ENCODE measurements at places on chromosomes 6 and 20. TPM values are rescaled to one million over a fixed set of nuclear protein-coding genes. Genes with fewer than 3 reads are reported as not detected.

DNA sequence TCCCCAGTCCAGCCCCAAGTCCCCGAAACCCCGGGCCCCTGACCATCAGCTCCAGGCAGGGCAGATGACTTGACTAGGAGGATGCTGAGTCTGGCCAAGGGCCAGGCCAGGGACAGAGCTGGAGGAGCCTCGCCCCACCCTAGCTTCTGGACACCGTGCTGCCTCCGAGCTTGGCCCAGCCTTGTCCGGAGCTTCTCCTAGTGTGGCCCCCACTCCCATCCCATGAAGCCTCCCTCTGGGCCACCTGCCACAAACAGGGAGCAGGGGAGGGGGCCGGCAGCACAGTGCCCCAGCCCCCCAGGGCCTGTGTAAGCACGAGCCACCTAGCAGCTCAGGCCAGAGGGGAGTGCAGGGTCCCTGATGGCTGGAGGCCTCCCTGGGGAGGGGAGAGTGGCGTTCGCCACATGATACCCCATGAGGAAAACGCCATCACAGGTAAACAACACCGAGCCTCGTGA, 5.3 kb downstream of the EEF1A2 start:
- H3K27me3 ChIP-seq: peaks cover 17% of the 10 kb centered on the region
- no peak overlapping the region for H3K27ac ChIP-seq
- no peak for DNase-seq
- H3K4me1 ChIP-seq: peaks cover 19% of the 10 kb centered on the region
- peaks cover 59% of the 10 kb centered on the region for H3K36me3 ChIP-seq

DNA sequence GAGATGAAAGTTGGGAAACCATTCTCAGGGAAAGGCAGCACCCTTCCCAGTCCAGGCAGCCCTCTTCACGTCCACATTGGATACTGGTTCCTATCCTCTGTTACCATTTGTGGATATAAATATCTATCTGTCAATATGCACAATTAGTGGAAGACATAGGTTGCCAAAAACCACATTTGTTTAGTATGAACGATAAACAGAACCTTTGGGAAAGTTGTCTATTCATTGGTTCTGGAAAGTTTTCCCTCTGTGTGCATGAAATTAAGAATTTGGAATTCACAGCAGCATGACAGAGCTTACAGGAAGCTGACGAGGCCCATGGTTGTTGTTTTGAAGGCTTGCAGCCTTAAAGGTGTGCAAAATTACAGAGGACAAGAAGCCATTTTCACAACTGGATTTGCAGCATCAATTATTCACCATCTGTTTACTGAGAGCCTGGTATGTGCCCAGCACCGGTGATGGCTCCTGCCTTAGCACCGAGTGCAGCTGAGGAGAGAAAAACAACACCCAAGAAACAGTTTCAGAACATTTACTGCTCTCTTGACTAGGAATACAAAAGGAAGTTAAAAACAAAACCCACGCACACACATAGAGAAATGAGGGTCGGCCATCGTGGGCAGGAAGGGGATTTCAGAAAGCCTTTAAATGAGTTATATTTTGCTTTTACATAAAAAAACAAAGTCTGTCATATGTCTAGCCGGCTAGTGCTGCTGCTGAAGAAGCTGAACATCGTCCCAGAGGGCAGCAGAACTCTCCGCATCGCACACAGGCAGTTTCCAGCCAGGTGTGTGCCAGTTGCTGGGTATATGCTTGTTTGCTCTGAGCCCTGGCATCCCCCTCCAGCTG, 319.6 kb downstream of the FARS2 start:
- H3K4me1 ChIP-seq: no peaks in the 10 kb centered on the region
- no peak for DNase-seq
- H3K4me3 ChIP-seq: no peak overlapping the region

DNA sequence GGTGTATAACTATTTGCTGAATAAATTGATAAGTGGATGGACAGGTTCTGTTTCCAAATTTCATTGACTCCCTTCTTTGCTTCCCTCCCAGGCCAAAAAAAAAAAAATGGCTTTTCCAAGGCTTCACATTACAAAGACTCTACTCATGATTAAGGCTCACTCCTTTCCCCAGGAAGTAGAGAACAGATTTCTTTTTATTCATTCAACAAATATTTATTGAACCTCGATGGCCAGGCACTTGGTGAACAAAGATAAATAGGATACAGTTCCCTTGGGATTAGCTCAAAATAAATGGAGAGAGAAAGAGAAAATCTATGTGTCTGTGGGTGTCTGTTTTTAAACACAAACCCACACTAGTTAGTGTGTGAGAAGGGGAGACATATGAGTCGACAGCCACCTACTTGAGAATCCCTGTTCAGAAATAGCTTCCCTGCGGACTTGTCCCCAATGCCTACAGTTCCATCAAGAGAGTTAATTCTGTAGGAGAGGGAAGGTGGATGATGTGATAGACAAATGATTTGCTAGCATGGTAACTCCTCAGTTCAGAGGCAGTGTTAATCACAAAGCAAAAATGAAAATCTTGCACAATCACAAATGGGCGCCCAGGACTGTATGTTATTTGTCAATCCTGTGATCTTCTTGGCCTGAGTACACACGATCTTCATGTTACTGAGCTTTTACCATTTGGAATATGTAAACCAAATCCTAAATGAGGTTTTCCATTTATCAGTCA, 20.3 kb downstream of the TRAF3IP2 start:
- no peak overlapping the region for H3K4me3 ChIP-seq
- no peaks in the 10 kb centered on the region for H3K27me3 ChIP-seq
- H3K27ac ChIP-seq: peak overlapping the region; percentile 30
- DNase-seq: no peak

- no peak overlapping the region for H3K4me3 ChIP-seq
- H3K36me3 ChIP-seq: no peaks in the 10 kb centered on the region
- H3K27ac ChIP-seq: no peak overlapping the region
- no peaks in the 10 kb centered on the region for H3K27me3 ChIP-seq
- DNase-seq: no peak
- peaks cover 13% of the 10 kb centered on the region for H3K4me1 ChIP-seq
Measured at GRCh38 chr6:1765160-1765903, 155.6 kb downstream of the FOXC1 start.

GRCh38 chr6:49790341-49790740, 3.3 kb upstream of the PGK2 start:
- no peaks in the 10 kb centered on the region for H3K27me3 ChIP-seq
- H3K4me3 ChIP-seq: no peak overlapping the region
- DNase-seq: no peak

GRCh38 chr20:48708630-48709029, 119.2 kb downstream of the PREX1 start:
- peaks cover 31% of the 10 kb centered on the region for H3K4me1 ChIP-seq
- no peak for DNase-seq
- no peak overlapping the region for H3K4me3 ChIP-seq
- H3K36me3 ChIP-seq: peaks cover 43% of the 10 kb centered on the region
- H3K27me3 ChIP-seq: no peaks in the 10 kb centered on the region
- H3K27ac ChIP-seq: no peak overlapping the region

GRCh38 chr20:47743671-47744070, 41.6 kb downstream of the SULF2 start:
- H3K27me3 ChIP-seq: no peaks in the 10 kb centered on the region
- H3K27ac ChIP-seq: no peak overlapping the region
- DNase-seq: no peak

GRCh38 chr6:169894377-169894960, 143.0 kb downstream of the ERMARD start:
- H3K4me3 ChIP-seq: no peak overlapping the region
- no peak overlapping the region for H3K27ac ChIP-seq
- no peak for DNase-seq
- no peaks in the 10 kb centered on the region for H3K4me1 ChIP-seq
- no peaks in the 10 kb centered on the region for H3K36me3 ChIP-seq
- peaks cover 2% of the 10 kb centered on the region for H3K27me3 ChIP-seq

GRCh38 chr6:163701762-163702161, 287.2 kb downstream of the QKI start:
- peak overlapping the region; percentile 30 for H3K27ac ChIP-seq
- H3K4me1 ChIP-seq: no peaks in the 10 kb centered on the region
- DNase-seq: no peak
- H3K27me3 ChIP-seq: no peaks in the 10 kb centered on the region
- H3K4me3 ChIP-seq: no peak overlapping the region

- no peaks in the 10 kb centered on the region for H3K36me3 ChIP-seq
- no peak overlapping the region for H3K4me3 ChIP-seq
- no peak for DNase-seq
- H3K27ac ChIP-seq: no peak overlapping the region
- H3K27me3 ChIP-seq: no peaks in the 10 kb centered on the region
Measured at GRCh38 chr6:142940487-142940886, 4.5 kb downstream of the HIVEP2 start.

DNA sequence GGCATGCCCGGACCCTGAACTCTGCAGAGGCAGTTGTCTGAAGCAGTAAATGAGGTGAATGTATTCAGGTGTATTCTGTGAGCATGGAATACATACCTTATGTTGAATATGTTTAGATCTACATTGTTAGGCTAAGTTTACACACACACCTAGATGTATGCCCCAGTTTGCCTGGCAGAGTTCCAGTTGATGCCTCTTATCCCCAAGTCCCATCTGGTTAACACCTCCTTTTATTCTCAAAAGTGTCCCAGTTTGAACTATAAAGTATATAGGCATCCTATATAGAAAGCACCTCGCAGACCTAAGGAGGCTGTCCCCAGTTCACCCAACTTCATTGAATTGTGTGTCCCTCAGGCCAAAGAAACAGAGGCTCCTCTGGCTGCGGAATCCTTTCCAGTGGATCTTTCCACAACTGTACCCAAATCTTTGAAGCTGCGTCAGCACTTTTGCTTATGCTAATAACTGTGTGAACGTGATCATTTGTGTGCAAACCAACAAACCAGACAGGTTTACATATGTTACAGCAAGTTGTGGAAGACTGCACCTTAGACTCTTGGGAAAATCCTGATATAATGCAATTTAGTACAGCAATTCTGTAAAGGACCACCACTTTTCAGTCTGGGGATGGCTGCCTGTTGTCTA, 4.8 kb upstream of the DHX35 start:
- DNase-seq: no peak
- no peaks in the 10 kb centered on the region for H3K36me3 ChIP-seq
- H3K27ac ChIP-seq: no peak overlapping the region
- H3K4me3 ChIP-seq: no peak overlapping the region

DNA sequence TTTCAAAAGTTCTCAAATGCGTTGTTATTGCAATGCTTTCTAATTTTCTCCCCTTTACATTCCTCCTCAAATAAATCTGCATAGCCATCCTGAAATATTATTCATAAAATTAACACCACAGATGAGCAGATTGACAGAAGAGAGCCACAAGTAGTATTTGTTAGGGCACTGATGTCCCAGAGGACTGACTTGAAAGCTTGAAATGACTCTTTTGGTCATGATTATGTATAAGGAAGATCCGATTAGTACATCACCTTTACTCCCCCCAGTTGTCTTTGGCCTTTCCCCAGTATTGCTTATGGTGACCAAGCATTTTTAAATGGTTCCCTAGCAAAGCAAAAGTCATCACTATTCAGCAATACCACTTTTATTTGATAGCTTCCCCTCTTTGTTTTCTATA, 187.6 kb downstream of the ADAT2 start:
- no peaks in the 10 kb centered on the region for H3K4me1 ChIP-seq
- no peaks in the 10 kb centered on the region for H3K36me3 ChIP-seq
- no peak for DNase-seq
- no peak overlapping the region for H3K27ac ChIP-seq
- no peaks in the 10 kb centered on the region for H3K27me3 ChIP-seq

GRCh38 chr6:5763407-5763806, 243.3 kb downstream of the NRN1 start:
- H3K4me3 ChIP-seq: no peak overlapping the region
- H3K36me3 ChIP-seq: no peaks in the 10 kb centered on the region
- no peaks in the 10 kb centered on the region for H3K27me3 ChIP-seq
- peaks cover 38% of the 10 kb centered on the region for H3K4me1 ChIP-seq
- DNase-seq: no peak

GRCh38 chr6:42745083-42745639, 742 bp downstream of the TBCC start:
- peak overlapping the region; percentile 94 for H3K27ac ChIP-seq
- no peaks in the 10 kb centered on the region for H3K36me3 ChIP-seq
- H3K4me1 ChIP-seq: no peaks in the 10 kb centered on the region
- H3K4me3 ChIP-seq: peak overlapping the region; percentile 75
- DNase-seq: peak; percentile 29

DNA sequence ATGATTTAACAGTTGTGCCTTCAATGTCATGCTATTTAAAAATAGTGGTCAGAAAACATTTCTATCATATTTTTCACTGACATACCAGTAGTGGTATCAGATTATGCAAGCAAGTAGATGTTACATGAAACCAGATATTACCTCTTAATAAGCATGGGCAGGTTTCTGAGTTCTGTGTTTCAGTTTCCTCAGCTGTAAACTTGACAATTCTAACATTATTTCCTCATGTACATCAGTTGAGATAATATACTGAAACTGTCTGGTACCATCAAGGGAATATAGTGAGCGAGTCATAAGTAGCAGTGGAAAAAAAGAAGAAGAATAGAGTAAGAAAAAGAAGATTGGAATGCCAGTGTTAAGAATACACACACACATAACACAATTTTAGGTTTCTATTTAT, 477.9 kb upstream of the MANEA start:
- DNase-seq: no peak
- H3K4me1 ChIP-seq: no peaks in the 10 kb centered on the region
- H3K4me3 ChIP-seq: no peak overlapping the region
- H3K36me3 ChIP-seq: no peaks in the 10 kb centered on the region
- no peaks in the 10 kb centered on the region for H3K27me3 ChIP-seq

- H3K27ac ChIP-seq: no peak overlapping the region
- no peak overlapping the region for H3K4me3 ChIP-seq
- H3K27me3 ChIP-seq: no peaks in the 10 kb centered on the region
- DNase-seq: no peak
- no peaks in the 10 kb centered on the region for H3K36me3 ChIP-seq
Measured at GRCh38 chr6:22631091-22631490, 61.7 kb downstream of the HDGFL1 start.

- H3K36me3 ChIP-seq: no peaks in the 10 kb centered on the region
- H3K4me1 ChIP-seq: peaks cover 48% of the 10 kb centered on the region
- no peaks in the 10 kb centered on the region for H3K27me3 ChIP-seq
- H3K4me3 ChIP-seq: no peak overlapping the region
- no peak for DNase-seq
Measured at GRCh38 chr6:15326067-15326614, 80.3 kb downstream of the JARID2 start.

KIF6 gene
- total RNA-seq: 0.77 TPM

HAO1 gene
- total RNA-seq: not detected

TRMT11 gene
- total RNA-seq: 9.9 TPM

BEND6 gene
- total RNA-seq: 0.25 TPM

CEP250 gene
- total RNA-seq: 21.4 TPM

RUNX2 gene
- 3.1 TPM for total RNA-seq

FLOT1 gene
- 239 TPM for total RNA-seq
